ENCODE measurements at places on chromosomes 13 and 19.
A peak's percentile ranks its signal among the peaks of the same experiment; 100 is the strongest.

GRCh38 chr19:12952488-12953137 is 4.4 kb downstream of the GADD45GIP1 start:
- peak; percentile 41 for DNase-seq

GRCh38 chr13:54194233-54195024 is 1165.8 kb downstream of the OLFM4 start:
- no peak for DNase-seq

DNA sequence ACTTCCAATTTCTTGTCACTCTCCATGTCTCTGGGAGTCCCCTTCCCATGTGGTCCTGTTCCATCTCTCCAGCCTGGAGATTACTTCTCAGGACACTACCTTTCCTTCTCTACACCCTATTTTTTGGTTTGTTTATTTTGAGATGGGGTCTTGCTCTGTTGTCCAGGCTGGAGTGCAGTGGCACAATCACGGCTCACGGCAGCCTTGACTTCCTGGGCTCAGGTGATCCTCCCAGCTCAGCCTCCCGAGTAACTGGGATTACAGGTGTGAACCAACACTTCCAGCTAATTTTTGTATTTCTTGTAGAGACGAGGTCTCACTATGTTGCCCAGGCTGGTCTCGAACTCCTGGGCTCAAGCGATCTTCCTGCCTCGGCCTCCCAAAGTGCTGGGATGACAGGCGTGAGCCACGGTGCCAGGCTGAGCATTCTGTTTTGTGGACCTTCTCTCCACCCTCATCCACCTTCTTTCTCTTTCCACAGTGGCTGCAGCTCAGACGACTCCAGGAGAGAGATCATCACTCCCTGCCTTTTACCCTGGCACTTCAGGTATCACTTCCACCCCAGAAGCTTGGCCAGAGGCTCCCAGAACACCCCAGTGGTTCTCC is 644 bp downstream of the HCST start:
- DNase-seq, result no peak

DNA sequence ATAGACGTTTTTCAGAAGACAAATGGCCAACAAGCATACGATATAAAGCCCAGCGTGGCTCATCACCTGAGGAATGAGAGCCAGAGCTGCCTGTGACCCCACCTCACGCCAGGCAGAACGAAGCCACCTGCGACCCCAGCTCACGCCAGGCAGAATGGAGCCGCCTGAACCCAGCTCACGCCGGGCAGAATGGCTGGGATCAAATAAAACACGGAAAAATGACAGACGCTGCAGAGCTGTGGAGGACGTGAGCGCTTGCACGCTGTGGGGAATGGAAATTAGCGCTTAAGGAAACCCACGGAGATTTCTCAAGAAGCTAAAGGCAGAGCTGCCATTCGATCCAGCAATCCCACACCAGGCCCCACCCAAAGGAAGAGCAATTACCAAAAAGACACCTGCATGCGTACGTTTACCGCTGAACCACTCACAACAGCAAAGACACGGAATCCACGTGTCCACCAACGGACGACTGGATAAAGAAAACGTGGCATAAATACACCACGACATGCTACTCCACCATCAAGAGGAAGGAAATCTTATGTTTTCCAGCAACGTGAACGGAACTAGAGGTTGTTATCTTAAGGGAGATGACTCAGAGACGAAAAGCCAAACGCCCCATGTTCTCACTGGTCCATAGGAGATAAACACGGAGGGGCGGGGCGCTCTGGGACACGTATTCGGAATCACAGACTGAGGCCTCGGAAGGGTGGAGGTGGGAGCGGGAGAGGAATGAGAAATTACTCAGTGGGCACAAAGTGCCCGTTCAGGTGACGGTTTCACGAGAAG is 30.7 kb upstream of the C13orf46 start:
- DNase-seq, result no peak

GRCh38 chr19:23259961-23260360 is 9.8 kb upstream of the ZNF724 start:
- no peak for DNase-seq

GRCh38 chr13:40963927-40964326 is 55.2 kb downstream of the ELF1 start:
- no peak for DNase-seq

DNA sequence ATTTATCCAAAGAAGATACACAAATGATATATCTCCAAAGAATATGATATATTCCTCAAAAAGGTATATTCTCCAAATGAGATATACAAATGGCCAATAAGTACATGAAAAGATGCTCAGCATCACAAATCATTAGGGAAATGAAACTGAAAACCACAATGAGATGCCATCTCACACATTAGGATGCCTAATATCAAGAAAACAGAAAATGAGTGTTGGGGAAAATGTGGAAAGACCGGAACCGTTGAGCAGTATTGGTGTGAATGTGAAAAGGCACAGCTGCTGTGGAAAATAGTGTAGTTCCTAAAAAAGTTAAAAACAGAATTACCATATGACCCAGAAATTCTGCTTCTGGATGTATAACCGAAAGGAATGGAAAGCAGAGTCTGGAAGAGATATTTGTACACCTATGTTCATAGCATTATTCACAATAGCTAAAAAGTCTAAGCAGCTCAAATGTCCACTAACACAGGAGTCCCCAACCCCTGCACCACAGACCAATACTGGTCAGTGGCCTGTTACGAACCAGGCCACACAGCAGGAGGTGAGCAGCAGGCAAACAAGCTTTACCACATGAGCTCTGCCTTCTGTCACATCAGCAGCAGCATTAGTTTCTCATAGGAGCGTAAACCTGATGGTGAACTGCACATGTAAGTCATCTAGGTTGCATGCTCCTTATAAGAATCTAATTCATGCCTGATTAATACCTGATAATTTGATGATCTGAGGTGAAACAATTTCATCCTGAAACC is 291.9 kb downstream of the PCDH20 start:
- no peak for DNase-seq

- no peak for DNase-seq
Measured at GRCh38 chr13:49890376-49890775, 45.8 kb downstream of the SPRYD7 start.

DNA sequence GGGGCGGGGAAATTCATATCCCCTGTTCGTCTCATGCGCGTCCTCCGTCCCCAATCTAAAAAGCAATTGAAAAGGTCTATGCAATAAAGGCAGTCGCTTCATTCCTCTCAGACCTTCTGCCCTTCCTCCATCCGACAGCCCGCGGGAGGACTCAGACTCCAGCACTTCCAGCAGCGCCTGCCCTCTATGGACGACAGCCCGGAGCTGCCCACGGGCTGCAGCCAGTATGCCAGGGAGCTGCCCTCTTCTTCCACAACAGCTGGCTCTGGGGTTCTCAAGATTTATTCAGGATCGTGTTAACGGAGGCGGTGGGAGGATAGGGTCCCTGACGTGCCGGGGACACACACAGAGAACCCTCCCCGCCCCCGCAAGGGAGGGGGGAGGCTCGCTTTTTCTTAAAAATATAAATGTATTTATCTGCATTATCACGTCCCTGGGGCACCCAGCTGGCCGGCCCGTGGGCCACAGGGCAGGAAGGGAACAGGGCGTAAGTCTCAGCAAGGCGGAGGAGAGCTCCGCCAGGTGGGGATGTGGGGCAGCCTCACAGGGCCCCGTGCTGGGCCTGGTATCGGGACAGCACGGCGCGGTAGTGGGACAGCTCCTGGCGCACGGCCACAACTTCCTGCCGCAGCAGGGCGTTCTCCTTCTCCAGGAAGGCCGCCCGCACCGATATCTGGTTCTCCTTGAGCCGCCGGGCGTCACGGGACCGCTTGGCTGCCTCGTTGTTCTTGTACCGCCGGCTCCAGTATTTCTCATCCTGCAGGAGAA is 6.7 kb downstream of the DBP start:
- DNase-seq, result no peak

- no peak for DNase-seq
Measured at GRCh38 chr13:21071015-21071414, 9.6 kb upstream of the LATS2 start.

DNA sequence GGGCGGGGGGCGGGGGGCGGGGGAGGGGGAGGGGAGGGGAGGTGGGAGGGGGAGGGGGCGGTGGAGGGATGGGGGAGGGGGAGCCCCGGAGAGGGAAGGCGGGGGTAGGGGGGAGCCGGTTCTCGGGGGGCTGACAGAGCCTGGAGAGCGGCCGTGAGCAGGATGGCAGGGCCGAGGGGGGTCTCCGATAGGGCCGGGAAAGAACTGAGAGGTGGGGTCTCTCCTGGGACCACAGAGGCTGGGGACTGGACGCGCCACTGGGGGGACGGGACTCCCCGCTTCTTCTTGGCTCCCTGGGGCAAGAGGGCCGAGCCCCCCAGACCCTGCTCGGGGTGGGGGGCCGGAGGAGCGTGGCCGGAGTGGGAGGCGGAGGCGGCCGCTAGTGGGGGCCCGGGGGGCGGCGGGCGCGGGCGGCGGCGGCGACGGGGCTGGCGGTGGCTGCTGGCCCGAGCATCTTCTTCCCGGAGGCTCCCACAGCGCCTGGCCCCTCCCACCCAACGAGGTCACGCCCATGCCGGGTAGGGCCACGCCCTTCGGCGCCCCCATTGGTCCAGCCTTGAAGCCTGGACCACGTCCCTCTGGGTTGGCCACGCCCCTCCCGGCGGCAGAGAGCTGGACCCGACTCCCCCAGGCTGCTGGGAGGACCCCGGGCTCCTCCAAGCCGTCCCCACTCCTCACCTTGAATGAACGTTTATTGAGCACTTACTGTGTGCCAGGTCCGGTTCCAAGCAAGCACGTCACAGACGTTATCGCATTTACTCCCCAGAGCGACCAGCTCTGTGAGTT is at the start of gene NOVA2:
NOVA2 (minus strand) TSS at position 313 of the 786 bp plus-strand sequence. CDS start 514 bp downstream, outside the sequence.
- DNase-seq, result peak; percentile 56

DNA sequence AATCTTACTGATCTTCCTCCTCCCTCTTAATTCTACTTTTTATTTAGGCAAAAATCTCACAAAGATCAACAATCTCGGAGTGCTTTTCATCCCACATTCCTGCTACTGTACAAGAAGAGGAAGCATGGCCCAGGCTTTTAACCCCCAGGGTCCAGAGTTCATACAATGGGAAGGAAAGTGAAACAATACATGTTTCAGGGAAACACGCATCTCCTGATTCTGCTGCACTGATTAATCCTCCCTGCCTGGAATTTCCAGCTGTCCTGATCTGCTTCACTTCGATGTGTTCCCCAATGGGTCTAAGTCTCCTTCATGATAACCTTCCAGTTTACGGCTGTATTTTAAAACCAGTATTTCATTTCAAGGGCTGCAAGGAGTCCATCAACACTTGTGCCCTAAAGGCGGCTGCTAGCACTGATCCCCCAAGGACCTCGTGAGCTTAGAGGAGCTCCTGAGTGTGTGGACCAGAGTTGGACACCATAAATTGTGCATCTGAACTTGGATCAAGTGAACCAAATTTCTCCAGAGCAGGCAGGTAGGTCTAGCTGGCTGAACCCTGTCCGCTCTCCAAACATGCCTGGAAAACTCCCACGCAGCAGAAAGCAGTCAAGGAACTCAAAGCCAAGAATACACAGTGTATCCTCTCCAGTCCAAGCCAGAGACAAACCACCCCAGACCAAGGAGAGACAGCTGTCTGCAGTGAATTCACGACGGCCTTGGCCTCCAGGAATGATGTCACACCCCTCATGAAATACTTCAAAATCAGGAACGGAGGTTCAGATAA is 44.3 kb downstream of the COL4A1 start:
- DNase-seq, result no peak

GRCh38 chr13:99384468-99384867 is 77.3 kb upstream of the GPR183 start:
- DNase-seq, result no peak

- DNase-seq, result no peak
Measured at GRCh38 chr19:55646889-55647731, 902 bp upstream of the CCDC106 start.

GRCh38 chr13:103640606-103641005 is 574.4 kb upstream of the SLC10A2 start:
- no peak for DNase-seq

DNA sequence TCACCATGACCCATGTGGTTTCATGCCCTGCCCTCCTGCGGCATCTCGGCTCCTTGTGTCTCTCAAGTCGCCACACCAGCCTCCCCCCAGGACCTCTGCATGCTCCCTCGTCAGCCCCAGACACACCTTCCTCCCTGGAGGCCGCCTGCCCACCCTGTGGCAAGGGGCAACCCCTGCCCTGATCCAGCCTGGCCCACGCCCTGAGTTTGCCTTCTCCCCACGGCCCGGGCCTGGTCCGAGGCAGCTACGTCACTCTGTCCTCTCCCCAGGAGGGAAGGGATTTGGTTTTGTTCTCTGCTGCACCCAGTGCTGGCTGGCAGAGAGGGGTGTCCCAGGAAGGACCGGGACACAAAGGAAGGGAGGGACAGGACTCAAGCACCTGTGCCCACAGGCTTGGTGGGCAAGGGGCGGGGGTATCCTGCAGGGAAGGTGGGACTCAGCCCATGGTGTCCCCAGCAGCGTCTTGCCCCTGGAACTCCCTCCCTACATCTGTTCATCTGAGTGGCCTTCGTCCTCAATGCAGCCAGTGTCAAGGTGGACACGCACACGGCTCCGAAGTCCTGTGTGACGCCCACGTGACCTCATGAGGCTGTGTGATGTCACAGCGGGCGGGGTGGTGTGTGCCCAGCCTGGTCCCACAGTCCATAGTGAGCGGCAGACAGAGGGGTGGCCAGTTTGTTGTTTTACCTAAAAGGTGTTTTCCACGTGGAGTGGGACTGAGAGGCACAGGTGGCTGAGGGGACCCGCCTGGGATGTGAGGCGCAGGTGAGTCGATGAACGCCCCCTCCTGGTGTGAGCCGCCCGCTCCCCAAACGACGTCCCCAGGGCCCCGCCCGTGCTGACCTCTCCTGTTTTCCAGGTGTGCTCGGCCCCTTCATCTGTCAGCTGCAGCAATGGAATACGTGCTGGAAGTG is at the start of gene TEX29:
TEX29 (plus strand) TSS at position 645 of the 914 bp plus-strand sequence; CDS start at position 894, 249 bp downstream.
- no peak for DNase-seq

DNA sequence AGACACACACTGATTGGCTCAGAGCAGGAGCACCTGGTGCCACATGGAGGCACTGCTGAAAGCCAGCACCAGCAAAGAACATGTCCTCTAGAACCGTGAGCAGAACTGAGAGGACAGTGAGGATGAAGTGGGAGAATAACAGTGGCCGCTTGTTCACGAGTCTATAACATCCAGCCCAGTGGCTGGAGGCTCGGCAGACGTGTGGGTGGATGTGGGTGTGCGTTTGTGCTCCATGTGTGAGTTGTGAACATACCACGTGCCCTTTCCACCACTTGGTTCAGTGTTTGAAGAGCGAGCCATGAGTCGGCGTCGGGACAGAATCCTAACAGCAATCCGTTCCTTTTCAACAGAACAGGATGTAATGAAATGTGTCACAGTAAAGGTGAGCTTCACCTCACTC is 113.0 kb downstream of the SOX1 start:
- no peak for DNase-seq

GRCh38 chr13:51549050-51549449 is 35.2 kb upstream of the WDFY2 start:
- no peak for DNase-seq
